RPMI8226 (cell line): ENCODE measurements at places on chromosomes 4 and X.
A peak's percentile ranks its signal among the peaks of the same experiment; 100 is the strongest.

- DNase-seq: no peak
Observed at GRCh38 chr4:79298484-79298883, 27.4 kb downstream of the NAA11 start.

- DNase-seq: no peak
Observed at GRCh38 chr4:26030780-26031179, 116.8 kb downstream of the SMIM20 start.

DNA sequence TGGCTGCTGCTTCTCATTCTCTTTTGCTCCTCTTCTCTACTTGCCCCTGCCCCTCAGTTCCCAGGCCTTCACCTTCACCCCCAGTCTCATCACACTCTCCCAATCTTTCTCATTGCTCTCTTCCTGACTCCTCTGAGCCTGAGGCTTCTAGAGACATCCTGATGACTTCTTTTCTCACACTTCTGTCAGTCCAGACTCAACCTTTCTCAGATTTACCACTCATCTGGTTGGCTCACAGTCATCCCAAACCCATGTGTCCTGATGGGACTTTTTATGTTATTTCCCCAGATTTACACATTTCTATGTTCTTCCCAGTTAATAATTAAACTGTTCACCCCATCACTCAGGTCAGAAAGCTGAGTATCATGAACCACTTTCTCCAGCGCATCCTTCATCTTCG lies 68.0 kb downstream of the TMA16 start:
- no peak for DNase-seq

- DNase-seq: peak; percentile 54
Observed at GRCh38 chrX:20320461-20321159, 53.9 kb upstream of the RPS6KA3 start.

- no peak for DNase-seq
Observed at GRCh38 chr4:151192556-151193235, 84.3 kb upstream of the PRSS48 start.

GRCh38 chr4:136920092-136920881 lies 612.0 kb downstream of the PCDH18 start:
- no peak for DNase-seq

- peak; percentile 18 for DNase-seq
Observed at GRCh38 chrX:55841962-55842752, 124.6 kb downstream of the RRAGB start.

GRCh38 chr4:13917015-13917414 lies 289.5 kb upstream of the BOD1L1 start:
- DNase-seq: no peak

GRCh38 chr4:6986781-6987587 lies 56.2 kb upstream of the TADA2B start:
- DNase-seq: peak; percentile 93

- no peak for DNase-seq
Observed at GRCh38 chrX:9942086-9942485, 25.1 kb upstream of the CLDN34 start.

DNA sequence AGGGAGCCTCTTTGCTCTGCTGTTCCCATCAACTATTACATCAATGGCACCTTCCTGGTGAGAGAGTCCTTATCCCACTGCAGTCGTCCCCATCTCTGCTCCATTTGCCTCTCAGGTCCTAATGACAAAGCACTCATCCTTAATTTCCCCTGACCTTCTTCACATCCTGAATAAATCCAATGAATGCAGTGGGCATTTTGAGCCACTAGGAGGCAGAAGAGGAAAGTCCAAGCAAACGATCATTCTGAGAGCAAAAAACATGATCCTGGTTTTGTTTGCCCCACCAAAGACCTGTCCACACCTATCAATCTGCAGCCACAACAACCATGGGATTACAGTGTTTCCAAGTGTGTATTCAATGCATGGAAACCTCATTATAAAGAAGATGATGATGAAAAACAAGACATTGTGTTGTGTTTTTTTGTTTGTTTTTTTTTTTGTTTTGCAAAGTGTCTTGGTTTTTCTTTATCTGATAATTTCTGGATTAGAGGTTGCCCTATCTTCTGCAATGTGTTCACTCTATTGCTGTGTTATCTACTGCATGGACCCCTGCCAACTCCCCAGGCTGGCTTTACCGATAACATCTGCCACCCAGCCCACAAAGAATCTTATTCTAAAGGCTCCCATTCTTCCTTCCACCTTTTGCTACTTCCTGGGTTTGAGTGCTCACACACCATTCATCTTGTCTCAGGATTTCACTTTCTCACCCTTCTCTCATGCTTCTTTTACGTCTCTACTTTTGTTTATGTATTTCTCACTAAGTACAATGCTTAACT lies 207.2 kb downstream of the NLGN4X start:
- peak; percentile 41 for DNase-seq

- DNase-seq: no peak
Observed at GRCh38 chr4:30718021-30718542, 2.1 kb upstream of the PCDH7 start.
